ENCODE measurements at places on chromosomes 7 and 10.

GRCh38 chr7:127437837-127438236 lies 45.3 kb upstream of the ZNF800 start:
- no peaks in the 10 kb centered on the region for H3K4me1 ChIP-seq
- no peak for DNase-seq
- no peak overlapping the region for H3K4me3 ChIP-seq
- H3K27ac ChIP-seq, result no peak overlapping the region
- no peaks in the 10 kb centered on the region for H3K36me3 ChIP-seq

- DNase-seq, result no peak
- peaks cover 94% of the 10 kb centered on the region for H3K27me3 ChIP-seq
- no peaks in the 10 kb centered on the region for H3K4me1 ChIP-seq
- no peak overlapping the region for H3K4me3 ChIP-seq
Measured at GRCh38 chr10:23193435-23194074, 1.4 kb downstream of the PTF1A start.

DNA sequence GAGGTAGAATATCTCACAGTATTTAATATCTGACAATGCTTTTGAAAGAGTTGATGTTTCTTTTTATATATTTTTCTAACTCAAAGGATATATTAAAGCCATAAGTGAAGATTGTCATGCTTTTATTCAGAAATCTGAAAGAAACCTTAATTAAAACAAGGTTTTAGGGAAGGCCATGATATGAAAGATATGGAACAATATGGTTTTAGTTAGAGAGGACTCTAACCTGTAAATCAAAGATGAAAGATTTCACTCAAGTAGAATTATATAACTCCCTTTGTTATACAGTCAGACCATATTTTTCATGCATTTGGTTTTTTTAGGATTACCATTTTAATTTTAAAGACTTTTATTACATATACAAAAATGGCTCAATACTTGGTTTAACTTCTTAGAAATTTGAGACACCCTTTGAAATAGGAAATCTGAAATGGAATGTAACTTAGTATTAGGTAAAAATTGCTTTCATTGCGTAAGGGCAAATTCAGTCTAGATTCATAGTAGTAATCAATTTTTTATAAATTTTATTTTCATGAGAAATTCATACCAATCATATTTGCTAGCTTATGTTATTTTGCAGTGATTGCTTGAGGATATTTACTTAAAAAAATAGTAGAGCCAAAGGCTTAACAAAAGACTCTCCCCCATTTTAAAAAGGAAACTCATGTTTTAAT lies 119.8 kb downstream of the TWIST1 start:
- DNase-seq, result no peak
- H3K4me1 ChIP-seq, result no peaks in the 10 kb centered on the region
- no peak overlapping the region for H3K27ac ChIP-seq

- DNase-seq, result no peak
- no peaks in the 10 kb centered on the region for H3K27me3 ChIP-seq
- H3K36me3 ChIP-seq, result no peaks in the 10 kb centered on the region
- no peak overlapping the region for H3K27ac ChIP-seq
Measured at GRCh38 chr7:158401295-158401694, 186.3 kb downstream of the PTPRN2 start.
